ENCODE measurements at places on chromosomes 4 and X.

DNA sequence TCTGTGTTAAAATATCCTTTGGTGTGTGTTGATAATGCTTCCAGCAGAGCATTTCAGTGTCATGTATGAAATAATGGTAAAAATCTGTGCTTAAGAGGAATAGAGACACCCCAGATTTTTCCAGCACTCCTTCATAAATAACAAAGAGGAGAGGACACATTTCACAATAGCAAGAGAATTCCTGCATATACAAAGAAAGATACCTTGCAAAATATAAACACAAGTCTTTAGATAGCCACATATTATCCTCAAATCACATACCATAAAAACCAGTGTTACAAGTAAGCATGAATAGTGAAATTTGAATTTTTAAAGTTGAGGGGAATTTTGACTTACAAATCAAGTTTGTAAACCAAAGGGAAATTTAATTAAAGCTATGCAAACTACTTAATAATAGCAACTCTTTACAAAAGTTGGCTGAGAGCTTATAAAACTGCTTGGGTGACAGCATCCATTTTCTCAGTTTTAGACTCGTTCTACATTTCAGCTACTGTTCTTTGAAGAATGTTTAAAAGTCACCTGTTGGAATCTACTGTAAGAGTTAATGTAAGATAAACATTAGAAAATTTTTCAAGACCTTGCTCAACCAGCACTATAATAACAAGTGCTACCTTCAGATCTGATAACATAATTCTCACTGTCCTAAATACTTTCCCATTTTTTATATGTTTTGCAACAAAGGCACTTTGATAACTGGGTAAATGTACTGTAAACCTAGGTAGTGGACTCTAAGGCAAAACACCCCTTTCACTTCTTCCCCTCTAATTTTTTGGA, 3.7 kb downstream of the APELA start:
- no peak for DNase-seq

DNA sequence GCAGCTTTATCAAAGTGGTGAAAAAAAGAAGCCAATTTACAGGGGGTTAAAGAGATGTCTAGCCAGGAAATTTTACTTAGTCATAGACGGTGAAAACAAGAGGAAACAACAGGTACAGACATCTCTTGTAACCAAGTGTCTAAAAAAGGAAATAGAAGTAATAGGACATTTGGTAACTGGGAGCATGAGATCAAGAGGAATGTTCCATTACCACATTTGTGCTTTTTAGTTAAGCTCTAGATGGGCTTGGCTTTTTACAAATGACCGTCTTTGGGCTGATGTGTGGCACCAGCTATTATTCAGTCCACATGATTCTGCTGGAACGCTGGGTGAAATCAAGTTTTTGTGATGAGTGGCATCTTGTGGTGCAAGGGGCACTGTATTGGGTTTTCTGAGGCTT, 179.5 kb downstream of the SMIM20 start:
- DNase-seq: no peak

- no peak for DNase-seq
These were observed 188.7 kb upstream of the VCX start for GRCh38 chrX:7654316-7654715.

GRCh38 chrX:29044423-29045184, 457.4 kb downstream of the IL1RAPL1 start:
- no peak for DNase-seq

- no peak for DNase-seq
These were observed 226.4 kb downstream of the MAGEB5 start for GRCh38 chrX:26442340-26442739.

- no peak for DNase-seq
These were observed 882 bp downstream of the MRFAP1 start for GRCh38 chr4:6641164-6641970.

DNA sequence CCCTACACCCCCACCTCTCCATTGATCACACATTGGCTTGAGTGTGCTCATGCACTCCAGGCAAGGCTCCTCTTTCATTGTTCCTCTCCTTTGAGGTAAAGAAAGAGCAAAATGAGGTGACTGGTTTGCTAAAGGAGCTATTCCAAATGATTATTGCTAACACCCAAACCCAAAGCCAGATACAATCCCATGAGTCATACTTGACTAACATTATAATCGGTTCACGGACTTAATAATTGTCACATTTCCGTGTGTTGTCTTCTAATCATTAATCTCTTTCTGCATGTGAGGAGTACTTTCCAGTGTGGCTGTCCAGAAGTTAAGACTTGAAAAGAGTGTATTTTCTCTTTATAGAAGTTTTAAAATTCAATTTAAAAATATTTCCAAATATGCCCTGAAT, 174.3 kb upstream of the SFRP2 start:
- DNase-seq: no peak

DNA sequence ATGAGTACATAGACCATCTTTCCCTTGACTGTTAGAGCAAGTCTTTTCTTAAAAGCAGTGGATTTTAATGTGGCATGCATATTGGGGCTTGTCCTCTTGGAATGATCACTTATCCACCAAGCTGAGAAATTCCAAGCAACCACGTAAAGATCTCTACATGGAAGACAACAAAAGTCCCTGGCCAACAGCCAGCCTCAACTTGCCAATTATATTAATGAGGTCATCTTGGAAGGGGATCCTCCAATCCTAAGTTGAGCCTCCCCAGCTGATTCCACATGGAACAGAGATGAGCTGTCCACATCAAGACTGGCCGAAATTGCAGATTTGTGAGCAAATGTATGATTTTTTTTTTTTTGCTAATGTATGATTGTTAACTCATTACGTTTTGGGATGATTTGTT, 20.6 kb upstream of the FTHL17 start:
- DNase-seq: no peak

DNA sequence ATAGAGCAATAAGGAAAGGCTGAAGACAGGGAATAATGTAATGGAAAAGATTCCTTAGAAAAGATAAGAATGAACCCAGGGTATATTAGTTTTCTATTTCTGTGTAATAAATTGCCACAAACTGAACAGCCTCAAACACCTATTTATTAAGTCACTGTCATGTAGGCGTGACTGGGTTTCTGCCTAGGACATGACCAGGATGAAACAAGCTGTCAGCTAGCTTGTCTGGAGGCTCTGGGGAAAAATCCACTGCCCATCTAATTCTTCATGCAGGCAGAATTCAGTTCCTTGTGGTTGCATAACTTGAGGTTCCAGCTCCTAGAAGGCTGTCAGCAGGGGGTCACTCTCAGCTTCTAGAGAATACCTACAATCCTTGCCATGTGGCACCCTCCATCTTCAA, 277.7 kb downstream of the TMA16 start:
- DNase-seq: no peak

DNA sequence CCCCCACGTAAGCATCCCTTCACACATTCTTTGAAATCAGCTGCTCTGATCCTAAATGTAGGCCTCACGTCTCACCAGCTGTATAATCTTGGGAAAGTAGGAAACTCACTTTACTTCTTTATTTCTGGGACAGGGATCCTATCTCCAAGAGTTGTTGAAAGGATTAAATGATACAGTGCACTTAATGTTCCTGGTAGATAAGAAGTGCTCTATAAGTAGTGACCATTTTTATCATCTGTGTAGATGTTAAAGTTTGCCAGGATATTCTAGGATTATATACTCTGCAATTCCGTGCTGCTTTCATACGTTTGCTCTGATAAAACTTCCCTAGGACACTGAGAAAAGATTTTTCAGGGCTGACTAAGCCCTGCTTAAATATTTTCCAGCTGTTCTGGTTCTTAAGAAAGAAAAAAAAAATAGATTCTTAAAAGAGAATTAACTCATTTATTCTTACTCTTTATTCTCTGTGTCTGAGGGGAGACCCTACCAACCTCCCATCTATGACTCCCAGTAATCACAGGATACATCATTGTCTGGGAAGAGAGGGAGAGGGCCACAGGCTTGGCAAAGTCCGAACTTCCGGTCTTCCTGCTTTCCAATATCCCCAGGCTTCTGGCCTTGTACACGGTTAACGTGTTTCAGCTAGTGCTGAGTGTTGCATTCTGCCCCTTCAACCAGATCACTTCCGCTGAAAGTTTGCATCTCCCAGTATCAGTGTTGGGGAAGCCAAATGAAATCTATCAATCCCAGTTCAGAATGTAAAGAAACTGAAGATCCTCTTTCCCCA, 269.2 kb downstream of the TRIML1 start:
- no peak for DNase-seq

GRCh38 chr4:59553063-59553720, 1646.9 kb upstream of the ADGRL3 start:
- DNase-seq: no peak

GRCh38 chrX:147850875-147851274, 60.8 kb upstream of the FMR1 start:
- no peak for DNase-seq

DNA sequence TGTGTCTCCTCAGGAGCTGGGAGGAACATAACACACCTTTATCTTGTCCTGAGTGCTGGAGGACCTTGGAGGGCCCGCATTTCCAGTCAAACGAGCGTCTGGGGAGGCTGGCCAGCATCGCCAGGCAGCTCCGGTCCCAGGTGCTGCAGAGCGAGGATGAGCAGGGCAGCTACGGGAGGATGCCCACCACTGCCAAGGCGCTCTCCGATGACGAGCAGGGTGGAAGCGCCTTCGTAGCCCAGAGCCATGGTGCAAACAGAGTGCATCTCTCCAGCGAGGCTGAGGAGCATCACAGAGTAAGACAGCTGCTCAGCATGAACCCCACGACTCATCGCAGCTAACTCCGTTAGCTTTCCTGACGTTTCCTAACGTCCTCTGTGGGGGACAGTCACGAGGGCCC, 430 bp downstream of the TRIML1 start:
- no peak for DNase-seq

DNA sequence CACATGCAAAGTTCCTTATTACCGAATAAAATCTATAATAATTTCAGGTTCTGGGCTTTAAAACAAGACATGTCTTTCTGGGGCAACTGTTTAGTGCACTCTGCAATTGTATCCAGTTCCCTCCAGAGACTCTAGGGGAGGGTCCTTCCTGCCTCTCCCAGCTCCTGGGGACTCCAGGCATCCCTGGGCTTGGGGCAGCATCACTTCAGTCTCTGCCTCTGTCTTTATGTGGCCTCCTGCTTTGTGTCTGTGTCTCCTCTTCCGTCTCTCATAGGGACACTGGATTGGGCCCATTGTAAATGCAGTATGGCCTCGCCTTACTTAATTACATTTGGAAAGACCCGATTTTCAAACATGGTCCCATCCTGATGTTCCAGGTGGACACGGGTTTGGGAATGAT, 10.9 kb upstream of the ASMTL start:
- no peak for DNase-seq

DNA sequence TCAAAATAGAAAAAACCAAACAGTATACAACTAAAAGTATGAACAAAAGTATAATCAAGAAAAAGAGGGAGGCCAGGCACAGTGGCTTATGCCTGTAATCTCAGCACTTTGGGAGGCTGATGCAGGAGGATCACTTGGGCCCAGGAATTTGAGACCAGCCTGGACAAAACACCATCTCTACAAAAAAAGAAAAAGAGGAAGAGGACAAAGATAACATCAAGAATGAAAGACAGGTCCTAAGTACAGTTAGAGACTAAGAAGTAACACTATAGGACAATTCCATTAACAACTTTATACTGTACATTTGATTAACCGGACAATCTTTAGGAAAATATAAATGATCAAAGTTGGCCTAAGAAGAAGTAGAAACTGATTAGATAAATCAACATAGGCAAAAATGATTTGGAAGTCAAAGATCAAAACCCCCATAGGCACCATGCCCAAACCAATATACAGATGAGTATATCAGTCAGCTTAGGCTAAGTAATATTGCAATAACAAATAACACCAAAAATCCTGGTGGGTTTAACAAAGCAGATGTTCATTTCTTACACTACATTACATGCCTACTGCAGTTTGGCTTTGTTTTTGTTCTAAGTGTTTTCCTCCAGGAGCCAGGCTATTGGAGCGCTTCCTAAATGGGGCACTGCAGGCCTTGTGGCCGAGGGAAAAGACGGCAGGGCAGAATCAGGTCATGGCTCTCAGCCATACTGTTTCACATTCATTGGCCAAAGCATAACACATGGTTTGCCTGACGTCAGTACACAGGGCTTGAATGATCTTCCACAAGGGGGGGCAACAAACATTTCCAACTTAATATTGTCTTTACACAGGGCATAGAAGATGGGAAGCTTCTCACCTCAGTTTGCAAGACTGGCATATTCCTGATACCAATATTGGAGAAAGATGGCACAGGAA, 42.2 kb upstream of the HGFAC start:
- DNase-seq: no peak

DNA sequence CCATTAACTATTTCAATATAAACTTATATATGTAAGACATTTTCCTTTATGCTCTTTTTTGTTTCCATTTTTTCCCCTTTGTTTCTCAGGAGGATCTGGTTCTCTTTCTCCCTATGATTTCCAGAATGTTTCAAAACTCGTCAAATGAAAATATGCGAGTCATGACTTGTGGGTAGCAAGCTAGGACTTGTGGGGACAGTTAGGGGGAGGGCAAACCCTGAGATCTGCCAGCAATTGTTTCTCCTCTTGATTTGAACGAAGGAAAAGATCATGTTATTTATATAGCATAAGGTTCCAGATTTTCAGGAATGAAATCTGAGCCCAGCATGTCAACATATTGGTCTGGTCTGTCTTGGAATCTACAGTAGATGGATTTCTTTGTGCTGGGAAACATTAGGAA, 28.9 kb upstream of the GPC4 start:
- no peak for DNase-seq

DNA sequence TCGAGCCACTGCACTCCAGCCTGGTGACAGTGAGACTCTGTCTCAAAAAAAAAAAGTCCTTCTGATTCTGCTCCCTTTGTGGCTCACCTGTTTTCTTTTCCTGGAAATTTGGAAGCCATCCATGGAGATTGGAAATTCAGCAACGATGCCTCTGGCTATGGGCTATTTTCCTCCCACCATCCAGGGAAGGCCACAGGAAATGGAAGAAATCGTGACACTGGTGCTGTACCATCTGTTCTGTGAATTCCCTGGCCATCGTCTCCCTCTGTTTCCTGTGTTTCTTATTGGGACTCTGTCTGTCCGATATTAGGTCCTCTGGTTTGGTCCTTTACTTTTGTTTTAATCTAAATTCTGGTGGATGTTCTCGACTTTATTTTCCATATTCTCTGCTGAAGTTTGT, 29.4 kb upstream of the ADRA2C start:
- no peak for DNase-seq

GRCh38 chrX:135477576-135477975, 42.9 kb upstream of the INTS6L start:
- DNase-seq: no peak

- no peak for DNase-seq
These were observed 681 bp upstream of the UPF3B start for GRCh38 chrX:119853444-119853843.

DNA sequence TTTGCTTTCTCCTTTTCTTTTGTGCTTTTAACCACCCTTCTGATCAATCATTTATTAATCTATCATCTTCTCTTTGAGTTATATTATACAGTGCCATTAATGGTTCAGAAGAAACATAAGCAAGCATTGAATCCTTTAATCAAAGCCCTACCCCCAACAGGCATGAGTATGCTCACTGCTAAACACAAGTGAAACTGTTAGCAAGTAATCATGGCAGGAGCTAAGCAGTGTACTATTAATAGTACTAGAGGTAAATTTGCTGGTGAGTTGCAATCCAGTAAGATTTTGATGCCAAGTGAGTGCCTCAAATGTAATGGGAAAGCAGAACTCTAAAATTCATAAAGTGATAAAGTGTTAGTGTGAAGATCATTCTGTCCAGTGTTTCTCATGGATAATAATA, 57.2 kb downstream of the FNIP2 start:
- no peak for DNase-seq

All from NCI-H1436 treated with DMSO at 0.1 percent for 48 hours (cell line).